ENCODE measurements at places on chromosomes 3 and 15.

- no peak for DNase-seq
Observed at GRCh38 chr3:126119976-126120375, 36.1 kb upstream of the SLC41A3 start.

- no peak for DNase-seq
Observed at GRCh38 chr3:127536830-127537812, 53.4 kb downstream of the TPRA1 start.

DNA sequence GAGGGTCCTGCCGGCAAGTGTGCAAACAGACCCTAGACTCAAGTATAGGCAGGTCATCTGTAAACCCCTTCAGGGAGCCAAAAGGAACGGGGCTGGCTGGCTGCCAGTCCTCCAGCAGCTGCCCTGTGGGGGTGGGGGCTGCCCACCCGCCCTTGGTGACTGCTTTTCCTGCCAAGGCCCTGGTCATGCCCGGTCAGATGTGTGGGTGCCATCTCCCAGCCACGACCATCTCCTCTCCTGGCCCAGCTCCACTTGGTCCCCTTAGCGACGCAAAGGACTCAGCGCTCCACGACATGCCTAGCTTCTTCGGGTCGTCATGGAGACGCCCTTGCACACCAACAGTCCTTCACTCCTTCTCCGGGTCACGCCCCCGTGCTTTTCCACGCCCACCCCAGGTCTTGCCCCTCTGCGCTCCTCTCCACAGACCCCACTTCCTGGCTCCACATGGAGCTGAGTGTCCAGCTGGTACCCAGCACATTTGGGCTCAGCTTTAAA lies 2.4 kb downstream of the MUC4 start:
- DNase-seq, result no peak

DNA sequence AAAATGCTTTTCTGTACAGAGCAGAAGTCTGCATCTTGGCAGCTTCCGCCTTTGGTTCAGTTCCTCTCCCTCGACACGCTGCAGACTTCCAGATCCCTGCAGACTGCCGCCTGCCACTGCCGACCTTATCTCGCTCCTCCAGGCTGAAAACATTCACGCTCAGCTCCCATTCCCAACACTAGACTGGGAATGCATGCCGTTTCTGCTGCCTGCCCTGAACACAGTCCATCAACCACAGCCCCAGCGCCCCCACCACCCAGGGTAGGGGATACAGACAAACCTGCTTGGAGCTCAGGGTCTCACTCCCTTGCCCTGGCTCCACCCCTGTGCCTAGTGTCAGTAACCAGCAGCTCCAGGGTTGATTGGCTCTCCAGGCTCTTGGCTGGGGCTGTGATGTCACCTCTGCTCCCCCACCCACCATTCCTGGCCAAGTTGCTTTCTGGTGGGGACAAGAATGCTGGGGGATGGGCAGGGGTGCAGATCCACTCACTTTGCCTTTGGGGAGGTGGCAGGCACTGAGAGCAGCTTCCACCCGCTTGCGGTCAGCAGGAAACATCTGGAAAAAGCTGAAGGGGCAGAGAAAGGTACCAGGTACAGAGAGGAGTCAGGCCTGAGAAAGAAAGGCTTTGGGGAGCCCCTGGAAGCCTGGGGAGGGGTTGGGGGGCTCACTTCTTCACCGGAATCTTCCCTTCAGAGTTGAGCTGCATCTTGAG lies 6.1 kb downstream of the PLCB2 start:
- no peak for DNase-seq

GRCh38 chr15:59321000-59321689 lies 51.5 kb downstream of the MYO1E start:
- no peak for DNase-seq

DNA sequence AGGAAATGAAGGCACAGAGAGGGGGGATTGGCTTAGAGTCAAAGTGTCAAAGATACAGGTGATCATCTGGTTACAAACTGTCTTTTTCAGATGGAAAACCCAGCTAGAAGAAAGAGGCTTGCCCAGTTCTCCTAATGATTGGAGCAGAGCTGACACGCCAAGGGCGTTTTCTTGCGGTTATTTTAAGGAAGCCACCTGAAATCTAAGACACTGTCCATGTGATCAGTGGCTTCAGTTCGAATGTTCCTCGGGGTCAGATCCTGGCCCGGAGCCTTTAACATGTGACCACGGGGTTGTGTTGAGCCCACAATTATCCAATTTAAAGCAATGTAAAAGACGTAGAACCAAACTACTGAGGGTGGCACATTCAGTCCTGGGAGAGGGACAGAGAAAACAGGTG lies 19.5 kb downstream of the FAM43A start:
- DNase-seq, result no peak

DNA sequence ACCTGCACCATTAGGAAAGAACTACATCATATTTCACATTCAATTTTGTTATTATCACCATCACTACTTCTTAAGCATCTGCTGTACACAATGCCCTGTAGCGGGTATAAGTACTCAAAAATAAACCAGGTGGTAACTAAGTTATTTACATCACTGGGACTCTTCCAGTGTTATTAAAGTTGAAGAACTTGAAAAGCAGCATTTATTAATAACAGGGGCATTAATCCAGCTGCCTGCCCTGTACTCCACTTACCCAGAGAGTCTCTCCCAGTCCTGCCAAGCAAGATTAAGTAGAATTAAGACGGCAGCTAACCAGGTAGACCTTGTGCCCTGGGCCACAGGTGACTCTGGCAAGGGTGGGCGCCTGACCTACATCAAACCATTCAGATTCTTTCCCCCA lies 65.2 kb downstream of the FHIT start:
- no peak for DNase-seq

- DNase-seq, result no peak
Observed at GRCh38 chr15:28967066-28967465, 81.3 kb downstream of the APBA2 start.

DNA sequence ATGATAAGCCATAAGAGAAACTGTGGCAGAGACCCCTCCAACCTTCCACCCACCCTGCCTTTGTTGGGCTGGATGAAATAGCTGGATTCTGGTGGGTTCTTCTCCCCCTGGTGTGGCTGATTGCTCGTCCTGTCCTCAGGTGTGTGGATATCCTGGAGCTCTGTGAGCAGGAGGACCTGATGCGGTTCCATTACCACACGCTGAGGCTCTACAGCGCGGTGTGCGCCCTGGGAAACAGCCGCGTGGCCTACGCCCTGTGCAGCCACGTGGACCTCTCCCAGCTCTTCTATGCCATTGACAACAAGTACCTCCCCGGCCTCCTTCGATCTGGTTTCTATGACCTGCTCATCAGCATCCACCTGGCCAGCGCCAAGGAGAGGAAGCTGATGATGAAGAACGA lies 306.3 kb upstream of the CHRM5 start:
- no peak for DNase-seq

GRCh38 chr15:98651581-98652220 lies 3.4 kb downstream of the IGF1R start:
- DNase-seq, result no peak

DNA sequence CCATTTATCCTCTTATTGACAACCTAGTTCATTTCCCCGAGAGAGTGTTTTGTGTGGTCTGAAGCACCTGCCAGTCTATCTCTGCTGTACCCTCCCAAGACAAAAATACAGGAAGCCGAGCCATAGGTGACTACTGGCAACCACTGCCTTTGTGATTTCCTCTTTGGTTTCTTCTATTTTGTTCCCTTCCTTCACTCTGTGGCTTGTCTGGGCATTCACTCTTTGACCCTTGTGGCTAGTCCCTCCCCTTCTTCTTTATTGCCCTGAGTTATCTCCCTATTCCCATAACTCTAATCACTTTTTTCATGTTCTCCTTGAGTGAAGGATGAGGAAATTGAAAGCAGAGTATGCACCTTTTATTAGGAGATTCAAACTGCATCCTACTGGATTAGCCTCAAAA lies at the start of gene ADGRG7:
Gene ADGRG7, plus strand, starts transcription at position 297 of the 400 bp plus-strand sequence. CDS start 256 bp downstream, outside the sequence.
- DNase-seq, result no peak

DNA sequence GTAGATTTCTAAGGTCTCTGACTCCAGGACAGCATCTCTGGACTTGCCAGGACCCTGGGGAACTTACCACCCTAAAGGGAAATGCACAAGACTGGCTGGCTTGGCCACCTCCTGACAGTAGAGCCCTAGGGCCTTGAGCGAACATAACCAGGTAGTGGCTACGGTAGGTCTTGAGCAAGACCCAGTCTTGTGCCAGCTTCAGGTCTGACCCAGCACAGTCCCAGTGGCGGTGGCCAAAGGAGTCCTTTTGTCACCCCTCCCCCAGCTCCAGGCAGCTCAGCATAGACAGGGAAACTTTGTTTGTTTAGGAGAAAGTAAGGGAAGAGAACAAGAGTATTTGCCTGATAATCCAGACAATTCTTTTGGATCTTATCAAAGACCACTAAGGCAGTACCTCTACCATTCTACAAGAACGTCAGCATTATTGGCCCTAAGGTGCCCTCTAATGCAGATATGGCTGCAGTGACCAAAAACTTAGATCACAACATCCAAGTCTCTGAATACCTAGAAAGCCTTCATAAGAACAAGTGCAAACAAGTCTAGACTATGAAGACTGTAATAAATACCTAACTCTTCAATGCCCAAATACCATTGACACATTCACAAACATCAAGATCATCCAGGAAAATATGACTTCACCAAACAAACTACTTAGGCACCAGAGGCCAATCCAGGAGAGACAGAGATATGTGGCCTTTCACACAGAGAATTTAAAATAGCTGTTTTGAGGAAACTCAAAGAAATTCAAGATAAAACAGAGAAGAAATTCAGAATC lies 38.7 kb upstream of the FBN1 start:
- no peak for DNase-seq

- DNase-seq, result no peak
Observed at GRCh38 chr3:37787153-37787867, 74.4 kb upstream of the CTDSPL start.

GRCh38 chr3:47324278-47324865 lies 41.6 kb downstream of the KLHL18 start:
- peak; percentile 28 for DNase-seq

GRCh38 chr3:133504736-133505135 lies 68.8 kb upstream of the CDV3 start:
- no peak for DNase-seq

DNA sequence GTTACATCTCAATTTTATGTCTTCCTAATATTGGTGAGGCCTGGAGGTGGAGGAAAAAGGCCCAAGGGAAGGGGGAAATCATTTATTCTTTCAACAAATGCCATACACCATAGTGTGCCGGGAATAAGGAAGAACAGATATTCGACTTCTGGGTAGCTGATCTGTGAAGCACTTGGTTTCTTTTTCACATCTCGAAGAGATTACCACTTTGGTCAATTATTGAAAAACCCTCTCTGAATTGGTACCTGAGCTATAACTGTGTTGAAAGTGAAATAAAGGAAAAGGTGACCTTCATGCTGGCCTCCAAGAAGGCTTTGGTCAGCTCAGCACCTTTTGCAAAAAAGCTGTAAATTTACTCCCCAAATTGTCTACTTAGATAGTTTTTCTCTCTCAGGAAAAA lies 14.2 kb upstream of the MB21D2 start:
- DNase-seq, result no peak

GRCh38 chr3:174159604-174160003 lies 699.5 kb upstream of the NAALADL2 start:
- DNase-seq, result no peak

GRCh38 chr3:40850861-40851260 lies 326.1 kb downstream of the ZNF621 start:
- DNase-seq, result no peak

- DNase-seq, result no peak
Observed at GRCh38 chr3:176661432-176661964, 535.8 kb downstream of the TBL1XR1 start.

GRCh38 chr3:14404186-14404585 lies 1.8 kb downstream of the SLC6A6 start:
- DNase-seq, result no peak

GRCh38 chr3:184512621-184513020 lies 49.0 kb upstream of the EPHB3 start:
- DNase-seq, result no peak

DNA sequence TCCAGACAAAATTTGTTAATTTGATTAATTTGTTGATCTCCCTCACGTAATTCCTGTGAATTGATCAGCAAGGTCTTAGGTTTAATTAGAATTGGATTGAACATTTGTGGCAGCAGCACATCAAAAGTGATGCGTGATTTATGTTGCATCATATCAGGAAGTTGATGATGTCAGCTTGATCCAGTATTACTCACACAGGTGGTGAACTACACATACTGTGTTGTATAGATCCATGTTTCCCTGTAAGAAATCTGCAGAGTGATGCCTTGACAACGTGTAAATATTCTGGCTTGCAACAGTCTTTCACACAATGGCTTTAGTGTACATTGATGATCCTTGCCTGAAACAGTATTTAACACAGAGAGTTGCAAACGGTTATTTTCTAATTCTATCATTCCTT lies 200.4 kb downstream of the ADAMTSL3 start:
- no peak for DNase-seq

DNA sequence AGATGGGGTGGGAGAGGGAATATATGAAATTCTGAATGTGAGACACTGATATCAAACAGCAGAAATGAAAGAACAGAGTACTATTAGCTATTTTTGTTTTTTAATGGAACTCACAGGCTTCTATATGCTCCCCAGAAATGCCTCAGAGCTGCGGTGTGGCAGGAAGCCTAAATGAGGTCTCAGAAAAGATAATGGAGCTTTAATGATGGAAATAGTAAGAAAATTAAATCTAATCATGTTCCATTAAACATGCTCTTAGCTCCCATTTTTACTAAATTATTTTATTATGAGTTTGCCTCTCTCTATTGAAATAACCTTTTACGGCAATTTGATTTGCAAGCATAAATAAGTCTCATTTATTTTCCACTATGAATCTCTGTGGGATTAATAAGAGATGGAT lies 378.9 kb downstream of the ULK4 start:
- no peak for DNase-seq

DNA sequence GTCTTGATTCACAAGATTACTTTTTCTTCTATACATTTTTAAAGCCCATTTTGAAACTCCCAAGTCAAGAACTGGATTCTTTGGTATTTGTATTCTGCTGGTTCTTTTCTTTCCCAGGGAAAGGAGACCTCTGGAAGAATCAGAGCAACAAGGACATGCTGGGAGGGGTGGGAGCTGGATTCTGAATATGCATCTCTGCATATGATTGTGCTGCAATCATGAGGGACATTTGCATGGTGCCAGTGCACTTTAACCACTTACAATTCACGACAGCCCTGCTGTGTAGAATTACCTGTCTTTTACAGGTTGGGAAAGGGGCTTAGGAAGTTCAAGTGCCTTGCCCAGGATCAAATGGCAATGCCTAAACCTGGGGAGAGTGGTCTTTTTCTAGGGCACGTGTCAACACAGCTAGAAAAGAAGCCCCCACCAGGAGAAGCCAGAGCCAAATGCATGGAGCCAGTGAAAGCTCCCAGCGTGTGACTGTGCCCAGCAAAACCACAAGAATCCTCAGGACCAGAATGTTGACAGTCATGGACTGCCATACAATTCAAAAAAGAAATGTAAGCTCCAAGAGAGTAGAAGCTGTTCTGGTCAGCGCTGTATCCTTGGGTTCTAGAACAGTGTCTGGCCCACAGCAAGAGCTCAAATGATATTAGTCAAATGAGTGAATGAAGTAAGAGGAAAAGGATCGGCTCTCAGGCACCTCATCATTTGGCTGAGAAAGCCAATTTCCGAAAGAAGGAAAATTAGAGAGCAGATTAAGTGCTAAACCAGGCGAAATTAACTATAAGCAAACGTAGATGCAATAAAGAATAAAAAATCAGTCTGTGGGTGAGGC lies 84.5 kb upstream of the MEF2A start:
- DNase-seq, result no peak

Data from amygdala (tissue), 56 donors.